ENCODE measurements at places on chromosomes 5 and 9.

- no peak for DNase-seq
Observed at GRCh38 chr5:22249209-22249729, 603.9 kb downstream of the CDH12 start.

- no peak for DNase-seq
Observed at GRCh38 chr5:1659100-1659981, 135.6 kb upstream of the LPCAT1 start.

GRCh38 chr5:150020249-150020648, 19.7 kb downstream of the HMGXB3 start:
- DNase-seq: no peak

DNA sequence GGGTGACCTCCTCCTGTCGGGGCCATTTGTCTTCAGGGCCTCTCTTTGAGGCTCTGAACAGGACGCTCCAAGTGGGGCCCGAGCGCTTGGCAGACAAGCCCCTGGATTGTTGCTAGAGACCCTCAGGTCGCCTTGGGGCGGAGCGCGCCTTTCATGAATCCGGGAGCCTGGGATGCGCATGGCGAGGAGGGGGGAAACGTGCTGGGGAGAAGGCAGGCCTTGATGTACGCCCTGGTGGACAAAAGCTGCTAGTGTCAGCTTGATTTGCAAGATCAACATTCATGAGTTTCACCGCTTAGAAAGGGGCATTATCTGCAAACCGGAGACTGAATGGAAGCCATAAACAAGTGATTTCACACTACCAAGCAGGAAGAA, 226.3 kb downstream of the SMARCA2 start:
- no peak for DNase-seq

- DNase-seq: no peak
Observed at GRCh38 chr5:8727396-8727795, 818.5 kb downstream of the SEMA5A start.

DNA sequence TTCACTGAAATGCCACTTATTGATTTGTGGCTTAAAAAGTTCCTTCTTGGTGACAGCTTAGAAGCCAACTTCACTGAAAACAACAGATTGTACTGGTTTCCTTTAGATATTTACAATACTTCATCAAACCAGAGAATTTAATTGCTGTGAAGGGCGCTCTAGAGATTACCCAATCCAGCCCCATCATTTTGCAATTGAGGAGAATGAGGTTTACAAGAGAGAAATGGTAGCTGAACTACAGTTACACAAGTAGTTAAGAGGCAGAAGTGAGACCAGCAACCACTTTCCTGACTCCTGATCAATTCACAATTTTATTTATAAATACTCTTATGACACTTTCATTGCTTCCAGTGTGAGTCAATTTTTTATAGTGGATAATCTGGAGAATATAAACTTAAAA, 103.5 kb upstream of the APC start:
- DNase-seq: no peak

- DNase-seq: no peak
Observed at GRCh38 chr5:65459995-65460394, 21.7 kb downstream of the ADAMTS6 start.

DNA sequence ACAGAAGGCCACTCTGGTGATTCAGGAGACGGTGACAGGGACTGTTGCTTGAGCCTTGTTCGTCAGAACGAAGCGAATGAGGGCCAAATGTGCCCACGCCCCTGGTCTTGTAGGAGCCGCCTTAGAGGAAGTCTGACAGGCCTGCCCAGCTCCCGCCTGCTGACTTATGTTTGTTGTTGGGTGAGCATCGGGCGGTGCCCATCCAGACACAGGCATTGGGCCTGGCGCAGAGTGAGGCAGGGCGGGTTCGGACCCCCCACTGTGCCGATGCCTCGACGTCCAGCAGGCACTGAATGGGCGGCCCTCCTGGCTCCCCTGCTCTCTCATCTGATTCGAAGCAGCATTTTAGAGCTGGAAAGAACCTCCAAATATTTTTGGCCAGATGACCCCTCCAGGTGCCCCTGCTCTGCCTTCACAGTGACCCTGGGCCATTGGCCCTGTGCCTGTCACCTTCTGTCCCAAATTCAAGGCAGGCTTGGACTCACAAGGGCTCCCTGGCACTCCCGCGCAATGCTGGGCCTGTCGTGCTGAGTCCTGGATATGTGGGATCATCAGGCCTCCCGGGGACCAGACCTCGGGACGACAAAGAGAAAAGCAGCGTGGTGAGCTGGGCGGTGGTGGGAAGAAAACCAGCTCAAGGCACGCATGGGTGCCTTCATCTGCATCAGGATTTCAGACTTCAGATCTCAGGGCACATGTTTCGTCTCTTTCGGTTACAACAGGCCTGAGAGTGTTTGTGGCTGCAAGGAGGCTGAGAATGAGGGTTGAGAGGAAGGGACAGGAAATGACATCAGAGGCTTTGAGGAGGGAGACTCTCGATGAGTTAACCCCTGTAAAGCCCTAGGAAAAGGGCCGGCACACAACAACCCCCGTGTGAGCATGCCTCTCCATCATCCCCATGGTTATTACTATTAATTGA, 37.1 kb upstream of the OLFM1 start:
- no peak for DNase-seq

Data from CMK (cell line).